ENCODE measurements at places on chromosomes 16 and 17. TPM values are rescaled to one million over a fixed set of nuclear protein-coding genes. Genes with fewer than 3 reads are reported as not detected.

- peak; percentile 4 for DNase-seq
Observed at GRCh38 chr16:87628940-87629339, 26.6 kb downstream of the JPH3 start.

GRCh38 chr16:8847145-8847544, 21.7 kb downstream of the CARHSP1 start:
- no peak for DNase-seq

DNA sequence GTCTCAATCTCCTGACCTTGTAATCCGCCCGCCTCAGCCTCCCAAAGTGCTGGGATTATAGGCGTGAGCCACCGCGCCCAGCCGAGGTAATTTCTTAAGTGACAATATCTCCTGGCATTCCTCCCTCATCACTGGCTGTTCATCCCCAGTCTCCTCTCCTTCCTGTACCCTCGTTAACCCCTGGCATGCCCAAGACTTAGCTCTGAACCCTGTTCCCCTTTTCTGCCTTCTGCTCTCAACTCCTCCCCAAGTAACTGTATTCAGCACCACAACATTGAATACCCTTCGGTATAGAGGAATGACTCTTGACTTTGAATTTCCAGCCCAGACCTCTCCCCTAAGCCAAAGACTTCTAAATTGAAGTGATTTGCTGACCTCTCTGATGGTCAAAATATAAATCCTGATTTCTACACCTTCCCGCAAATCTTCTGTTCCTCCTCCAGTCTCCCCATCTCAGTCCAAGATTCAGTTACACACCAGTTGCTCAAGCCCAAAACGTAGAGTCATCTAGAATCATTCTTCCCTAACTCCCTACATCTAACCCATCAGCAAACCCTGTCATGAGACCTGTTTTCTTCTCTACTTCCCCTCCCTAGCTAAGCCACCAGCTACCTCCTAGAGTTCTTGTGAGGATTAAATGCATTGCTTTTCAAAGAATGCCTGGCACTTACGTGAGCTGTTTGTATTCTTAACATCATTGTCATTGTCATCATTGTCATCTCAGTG, 14.8 kb downstream of the PMP22 start:
- no peak for DNase-seq

DNA sequence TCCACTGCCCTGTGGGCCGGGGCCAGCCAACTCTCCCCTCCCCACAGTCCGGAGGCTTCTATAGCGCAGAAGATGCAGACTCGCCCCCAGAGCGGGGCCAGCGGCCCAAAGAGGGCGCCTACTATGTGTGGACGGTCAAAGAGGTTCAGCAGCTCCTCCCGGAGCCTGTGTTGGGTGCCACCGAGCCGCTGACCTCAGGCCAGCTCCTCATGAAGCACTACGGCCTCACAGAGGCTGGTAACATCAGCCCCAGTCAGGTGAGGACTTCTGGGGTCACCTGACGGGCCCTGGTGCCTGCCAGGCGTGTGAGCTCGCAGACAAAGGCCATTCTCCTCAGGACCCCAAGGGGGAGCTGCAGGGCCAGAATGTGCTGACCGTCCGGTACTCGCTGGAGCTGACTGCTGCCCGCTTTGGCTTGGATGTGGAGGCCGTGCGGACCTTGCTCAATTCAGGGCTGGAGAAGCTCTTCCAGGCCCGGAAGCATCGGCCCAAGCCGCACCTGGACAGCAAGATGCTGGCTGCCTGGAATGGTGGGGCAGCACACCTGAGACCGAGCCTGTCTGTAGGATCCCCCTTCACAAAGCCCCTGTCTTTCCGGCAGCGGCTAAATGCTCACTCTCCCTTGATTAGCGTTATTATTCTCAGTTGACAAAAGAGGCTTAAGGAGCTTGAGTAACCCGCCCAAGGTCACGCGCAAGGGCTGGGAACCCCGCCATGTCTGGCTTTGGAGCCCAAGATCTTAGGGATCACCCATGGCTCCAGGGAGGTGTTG, 3.9 kb downstream of the SPATA20 start:
- peak; percentile 60 for DNase-seq

Gene QRICH2
- total RNA-seq: 3.8 TPM

- peak; percentile 19 for DNase-seq
Observed at GRCh38 chr17:42989726-42990652, 8.2 kb upstream of the RPL27 start.

GRCh38 chr17:78840530-78840779, 159 bp downstream of the USP36 start:
- no peak for DNase-seq

DNA sequence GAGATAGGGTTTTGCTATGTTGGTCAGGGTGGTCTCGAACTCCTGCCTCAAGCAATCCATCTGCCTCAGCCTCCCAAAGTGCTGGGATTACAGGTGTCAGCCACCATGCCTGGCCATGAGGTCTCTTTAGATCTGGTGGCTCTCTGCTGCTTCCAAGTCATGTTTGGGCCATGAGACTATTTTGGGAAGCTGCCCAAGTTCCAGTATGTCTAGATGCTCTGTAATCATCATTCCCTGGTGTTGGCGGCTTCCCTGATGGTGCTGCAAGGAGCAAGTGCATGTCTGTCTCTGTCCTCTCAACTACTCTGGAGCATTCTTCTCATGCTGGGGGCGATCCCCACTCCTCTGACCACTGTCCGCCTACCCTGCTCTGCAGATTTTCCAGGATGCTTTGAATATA, 6.4 kb upstream of the ODF4 start:
- no peak for DNase-seq

- peak; percentile 53 for DNase-seq
Observed at GRCh38 chr16:56781528-56781961, 51.6 kb downstream of the NUP93 start.

- no peak for DNase-seq
Observed at GRCh38 chr17:9598661-9599060, 22.2 kb downstream of the CFAP52 start.

- DNase-seq: no peak
Observed at GRCh38 chr16:23949630-23950290, 114.0 kb downstream of the PRKCB start.

DNA sequence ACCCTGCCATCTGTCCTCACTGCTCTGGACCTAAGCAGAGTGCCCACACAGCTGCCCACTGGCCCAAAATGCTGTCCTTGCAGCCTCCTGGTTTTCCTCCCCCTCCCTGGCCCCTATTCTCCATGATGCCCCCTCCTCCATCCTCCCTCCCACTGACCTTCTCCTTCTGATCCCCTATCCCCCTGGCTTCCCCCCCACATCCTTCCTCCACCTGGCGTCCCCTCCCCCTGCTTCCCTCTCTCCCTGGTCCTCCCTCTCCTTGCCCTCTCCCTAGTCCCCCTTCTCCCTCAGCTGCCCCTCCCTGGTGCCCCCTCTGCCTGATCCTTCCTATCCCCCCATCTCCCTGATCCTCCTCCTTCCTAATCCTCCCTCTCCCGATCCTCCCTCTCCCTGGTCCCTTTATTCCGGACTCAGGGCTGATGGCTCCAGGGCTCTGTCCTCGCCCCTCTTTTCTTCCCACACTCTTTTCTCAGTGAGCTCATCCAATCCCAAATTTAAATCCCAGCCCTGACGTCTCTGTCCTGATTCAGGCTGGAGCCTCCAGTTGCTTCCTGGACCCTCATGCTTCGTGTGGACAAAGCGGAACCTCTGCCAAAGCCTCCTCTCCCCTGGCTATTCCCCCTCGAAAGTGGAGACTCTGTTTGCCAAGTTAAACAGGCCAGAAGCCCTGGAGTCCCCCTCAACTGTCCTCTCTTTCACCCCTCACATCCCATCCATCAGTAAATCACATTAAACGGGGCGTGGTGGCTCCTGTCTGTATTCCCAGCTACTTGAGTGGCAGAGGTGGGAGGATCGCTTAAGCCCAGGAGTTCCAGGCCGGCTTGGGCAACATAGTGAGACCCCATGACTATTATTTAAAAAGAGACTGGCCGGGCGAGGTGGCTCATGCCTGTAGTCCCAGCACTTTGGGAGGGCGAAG, 18.1 kb upstream of the RHBDF2 start:
- DNase-seq: no peak

DNA sequence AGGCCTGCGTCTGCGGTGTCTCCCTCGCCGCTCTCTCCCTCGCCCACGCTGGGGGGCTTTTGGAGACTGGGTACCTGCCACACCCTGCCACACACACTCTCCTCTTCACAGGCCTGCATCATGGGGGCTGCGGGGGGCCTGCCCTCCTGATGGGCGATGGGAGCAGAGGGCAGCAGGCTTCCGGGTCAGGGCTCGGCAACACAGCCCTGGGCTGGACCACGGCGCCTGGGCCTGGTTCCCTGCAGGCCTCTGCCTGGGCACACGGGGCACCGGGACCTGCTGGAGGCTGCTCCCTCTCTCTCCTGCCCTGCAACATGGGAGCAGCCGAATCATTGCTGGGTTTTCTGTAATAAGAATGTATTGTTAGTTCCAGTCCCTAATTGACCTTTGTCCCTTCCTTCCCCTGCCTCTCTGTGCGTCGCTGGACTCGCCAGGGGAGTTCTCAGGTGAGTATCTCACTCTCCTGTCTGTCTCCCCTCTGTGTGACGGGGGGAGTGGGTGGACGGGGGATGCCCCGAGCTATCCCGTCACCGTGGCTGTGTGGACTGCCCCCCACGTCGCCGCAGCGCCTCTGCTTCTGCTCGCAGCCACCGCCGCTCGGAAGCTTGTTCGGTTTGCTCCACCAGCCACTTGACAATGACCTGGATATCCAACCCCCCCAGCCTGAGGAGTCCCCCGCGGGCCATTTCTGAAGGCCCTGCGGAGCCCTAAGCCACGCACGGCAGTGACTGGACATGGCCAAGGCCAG, 13.5 kb downstream of the NME3 start:
- no peak for DNase-seq

DNA sequence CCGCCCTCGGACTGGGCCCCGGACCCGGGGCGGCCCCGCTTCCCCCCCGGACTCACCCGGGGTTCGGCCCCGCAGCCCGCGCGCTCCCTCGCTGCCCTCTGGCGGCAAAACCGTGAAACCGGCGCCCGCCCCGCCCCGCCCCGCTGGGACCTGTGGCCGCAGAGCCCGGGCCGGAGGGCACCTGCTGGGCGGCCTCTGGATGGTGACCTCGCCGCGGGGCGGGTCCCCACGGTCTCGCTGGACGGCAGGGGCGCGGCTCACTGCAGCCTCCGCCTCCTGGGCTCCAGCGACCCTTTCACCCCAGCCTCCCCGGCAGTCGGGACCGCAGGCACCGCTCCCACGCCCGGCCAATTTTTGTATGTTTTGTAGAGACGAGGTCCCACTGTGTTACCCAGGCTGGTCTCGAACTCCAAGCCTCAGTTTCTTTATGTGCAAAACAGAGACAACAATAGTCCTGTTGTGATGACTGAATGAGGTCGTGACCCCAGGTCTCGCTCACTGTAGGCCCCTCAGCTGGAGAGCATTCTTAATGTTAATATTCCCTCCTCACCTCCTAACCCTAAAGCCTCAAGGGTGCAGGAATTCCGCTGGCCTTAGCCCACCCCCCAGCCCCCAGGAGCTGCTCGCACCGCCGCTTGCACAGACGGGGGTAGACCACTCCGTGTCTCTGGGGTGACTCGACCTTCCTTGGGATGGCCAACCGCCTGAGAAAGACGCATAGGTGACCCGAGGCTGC, 33.7 kb upstream of the RPH3AL start:
- no peak for DNase-seq

- peak; percentile 54 for DNase-seq
Observed at GRCh38 chr17:65985571-65985970, 206.4 kb downstream of the CEP112 start.

GRCh38 chr16:67326472-67327309, at the start of the genes KCTD19 and LRRC36:
TSS of gene KCTD19 (minus strand) at chr16:67326741. CDS start at chr16:67326707, 34 bp downstream.
TSS of gene LRRC36 (plus strand) at chr16:67326815. CDS start at chr16:67326863, 48 bp downstream.
- no peak for DNase-seq

DNA sequence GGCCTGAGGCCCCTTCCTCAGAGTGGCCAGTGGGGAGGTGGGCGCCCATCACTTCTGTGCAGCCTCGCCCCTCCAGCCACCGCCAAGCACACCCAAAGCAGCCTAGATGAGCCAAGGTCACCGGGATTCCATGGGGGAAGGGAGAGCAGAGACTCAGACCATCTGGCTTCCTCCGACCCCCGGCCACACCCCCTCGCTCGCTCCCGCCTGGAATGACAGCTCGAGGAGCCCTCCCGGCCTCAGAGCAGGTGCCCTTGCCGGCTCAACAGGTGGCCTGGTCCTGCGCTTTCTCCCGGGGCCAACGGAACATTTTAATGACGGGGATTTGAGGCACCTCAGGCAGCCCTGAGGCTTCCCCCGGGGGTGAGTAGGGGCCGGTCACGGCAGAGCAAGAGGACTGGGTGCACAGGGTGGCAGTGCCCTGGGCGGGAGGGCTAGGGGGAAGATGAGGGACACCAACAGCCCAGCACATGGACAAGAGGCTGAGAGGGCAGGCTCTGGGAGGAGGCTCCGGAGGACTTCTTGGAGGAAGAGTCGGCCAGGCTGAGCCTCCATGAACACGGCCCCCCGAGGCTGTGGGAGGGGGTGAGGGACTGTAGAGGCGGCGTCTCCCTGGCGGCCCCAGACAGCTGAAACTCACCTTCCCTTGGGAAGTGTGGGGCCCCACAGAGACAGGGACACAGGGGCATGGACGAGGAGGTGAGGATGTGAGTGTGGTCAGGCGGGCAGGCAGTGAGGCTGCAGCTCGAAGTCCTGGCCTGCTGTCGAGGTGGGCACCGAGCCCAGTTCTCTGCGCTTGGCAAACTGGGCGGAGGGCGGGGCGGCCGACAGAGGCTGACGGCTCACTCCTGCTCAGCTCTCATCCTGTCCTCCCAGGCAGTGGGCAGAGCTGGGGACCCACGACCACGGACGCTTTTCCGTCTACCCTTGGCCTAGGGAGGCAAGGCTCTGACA, 12.5 kb upstream of the C1QTNF8 start:
- DNase-seq: peak; percentile 21

DNA sequence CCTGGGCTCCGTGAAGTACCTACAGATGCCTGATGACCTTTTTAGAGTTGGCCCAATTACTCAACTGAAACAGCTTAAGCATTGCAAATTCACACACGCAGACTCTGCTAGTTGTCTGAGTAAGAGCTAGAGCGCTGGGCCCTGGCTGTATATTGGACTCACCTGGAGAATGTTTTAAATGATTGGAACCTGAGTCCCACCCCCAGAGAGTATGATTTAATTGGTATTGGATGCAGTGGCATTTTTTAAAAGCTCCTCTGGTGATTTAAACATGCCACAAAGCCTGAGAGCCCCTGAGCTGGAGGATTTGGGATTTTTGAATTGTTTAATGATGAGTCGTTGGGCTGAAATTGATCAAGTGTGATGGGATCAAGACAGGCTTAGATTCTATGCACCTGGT, 143.9 kb upstream of the SDK2 start:
- DNase-seq: no peak

DNA sequence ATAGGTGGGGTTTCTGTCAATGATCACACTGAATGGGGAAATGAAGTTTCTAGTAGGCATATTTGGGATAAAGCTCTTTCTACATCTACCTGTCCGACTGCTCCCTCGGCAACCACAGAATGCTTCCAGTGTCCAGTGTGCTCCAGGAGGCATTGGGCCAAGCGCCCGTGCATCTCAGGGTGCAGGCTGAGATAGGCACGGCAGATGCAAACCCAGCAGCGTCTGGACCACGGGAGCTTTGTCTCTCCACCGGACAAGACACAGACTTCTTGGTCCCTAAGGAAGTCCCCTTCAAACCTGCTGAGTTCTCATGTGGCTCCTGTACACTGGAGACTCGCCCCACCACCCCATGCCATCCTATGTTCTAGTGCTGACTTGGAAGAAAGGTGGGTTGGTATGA, 202.8 kb downstream of the RPTOR start:
- no peak for DNase-seq

Data from astrocyte (in vitro differentiated cells and primary cell).